ENCODE measurements at places on chromosomes 2 and 18.

- DNase-seq: no peak
Measured at GRCh38 chr2:129820908-129821307, 158.6 kb upstream of the RAB6C start.

DNA sequence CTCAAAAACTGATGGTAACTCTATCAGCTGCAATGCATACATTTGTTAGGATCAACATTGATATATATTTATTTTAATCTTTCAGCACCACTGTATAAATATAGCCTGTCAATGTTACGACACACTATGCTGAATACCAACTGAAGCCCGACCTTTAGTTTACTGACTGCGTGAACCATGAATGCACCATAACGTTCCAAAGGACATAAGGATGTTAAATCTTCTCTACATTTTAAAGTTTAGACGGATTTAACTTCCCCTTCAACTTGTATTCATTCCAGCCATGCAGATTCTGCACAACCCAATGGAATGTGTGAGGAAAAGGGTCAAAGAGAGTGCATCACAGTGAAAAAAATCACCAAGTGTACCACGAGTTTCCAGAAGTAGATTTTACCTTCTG lies 489.5 kb downstream of the IRS1 start:
- no peak for DNase-seq

DNA sequence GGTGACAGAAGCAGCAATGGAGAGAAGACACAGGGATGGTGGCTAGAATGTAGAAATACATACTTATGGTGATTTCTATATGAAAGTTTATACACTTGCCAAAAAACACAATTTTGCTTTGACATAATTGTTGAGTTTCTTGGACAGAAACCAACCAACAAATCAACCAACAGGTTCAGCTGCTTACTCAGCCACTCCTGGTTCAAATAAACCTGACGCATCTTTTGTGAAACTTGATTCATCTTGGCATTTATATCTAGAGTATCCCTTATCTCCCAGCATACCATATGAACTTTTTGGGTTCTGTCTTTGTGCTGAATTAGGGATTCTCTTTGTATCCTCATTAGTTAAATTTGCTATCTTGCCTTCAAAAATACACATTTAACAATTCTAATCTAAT lies 54.1 kb upstream of the ERBB4 start:
- DNase-seq: no peak

- peak; percentile 69 for DNase-seq
Measured at GRCh38 chr18:45059695-45060094, 379.0 kb downstream of the SETBP1 start.

DNA sequence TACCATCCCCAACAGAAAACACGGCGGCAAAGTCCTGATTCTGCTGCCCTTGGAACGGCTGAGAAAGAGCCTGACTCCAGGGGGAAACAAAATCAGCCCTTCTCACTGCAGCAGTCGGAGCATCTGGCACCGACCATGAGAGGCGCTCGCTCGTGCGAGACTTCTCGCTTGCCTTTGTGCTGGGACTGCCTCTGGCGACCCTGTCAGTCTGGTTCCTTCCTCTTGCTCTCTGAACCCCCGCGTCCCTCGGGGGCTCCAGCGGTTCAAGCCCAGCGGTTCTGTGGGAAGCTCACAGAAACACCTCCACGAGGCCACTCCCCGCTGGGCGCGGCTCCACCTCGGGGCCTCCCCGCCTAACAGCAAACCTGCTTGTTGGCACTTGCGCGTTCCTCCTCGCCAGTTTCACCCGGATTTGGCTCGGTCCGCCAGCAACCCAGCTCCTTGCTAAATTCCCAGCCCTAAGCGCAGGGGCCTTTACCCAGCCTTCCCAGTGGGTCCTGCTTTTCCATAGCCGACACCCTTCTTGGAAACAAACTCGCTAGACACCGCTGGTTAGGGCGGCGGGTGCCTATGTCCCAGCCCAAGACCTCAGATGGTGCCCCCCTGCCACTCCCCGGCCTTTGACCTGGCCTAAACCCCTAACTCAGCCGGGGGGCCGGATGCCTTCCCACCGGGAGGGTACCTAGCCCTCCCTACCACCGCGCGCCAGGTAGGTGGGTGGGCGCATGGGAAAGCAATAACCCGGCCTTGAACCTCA lies 2.2 kb downstream of the RND3 start:
- DNase-seq: no peak

DNA sequence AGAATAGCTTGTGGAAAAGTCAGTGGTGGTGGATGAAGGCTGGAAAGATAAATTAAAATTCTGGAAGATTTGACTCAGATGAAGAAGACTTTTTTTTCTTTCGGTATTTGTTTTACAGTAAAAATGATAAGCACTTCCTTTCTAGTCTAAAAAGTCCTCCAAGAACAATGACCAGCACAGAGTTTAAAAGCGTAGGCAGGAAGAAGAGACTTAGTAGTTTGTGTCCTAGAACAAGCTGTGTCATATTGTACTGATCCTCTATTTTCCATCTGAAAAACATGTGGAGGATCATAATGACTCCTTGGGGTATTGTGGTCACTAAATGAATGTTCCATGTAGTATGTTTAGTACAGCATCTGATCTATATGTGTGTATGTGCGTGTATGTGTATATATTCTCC lies 132.4 kb upstream of the FSHR start:
- DNase-seq: no peak

DNA sequence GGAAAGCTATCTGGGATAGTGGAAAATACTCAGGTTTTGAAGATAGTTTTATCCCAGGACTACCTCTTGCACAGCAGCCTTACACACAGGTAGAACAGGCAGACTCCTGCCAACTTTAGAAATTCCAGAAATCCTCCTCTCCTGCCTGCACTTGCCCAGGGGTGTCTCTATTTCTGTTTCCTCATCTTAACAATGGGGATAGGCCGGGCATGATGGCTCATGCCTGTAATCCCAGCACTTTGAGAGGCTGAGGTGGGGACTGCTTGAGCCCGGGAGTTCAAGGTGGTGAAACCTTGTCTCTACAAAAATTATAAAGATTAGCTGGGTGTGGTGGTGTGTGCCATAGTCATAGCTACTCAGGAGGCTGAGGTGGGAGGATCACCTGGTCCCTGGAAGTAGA lies 117.0 kb upstream of the ARL5A start:
- no peak for DNase-seq

GRCh38 chr18:13372531-13372951 lies 154.0 kb downstream of the LDLRAD4 start:
- DNase-seq: no peak

GRCh38 chr18:29188760-29189159 lies 1011.8 kb upstream of the CDH2 start:
- no peak for DNase-seq

- DNase-seq: no peak
Measured at GRCh38 chr2:39779341-39779851, 338 bp upstream of the THUMPD2 start.

- DNase-seq: no peak
Measured at GRCh38 chr2:152355409-152355831, 20.4 kb downstream of the FMNL2 start.

- DNase-seq: peak; percentile 49
Measured at GRCh38 chr2:58137221-58137620, 90.6 kb downstream of the VRK2 start.

Data from A172 (cell line).